Stimulated activated CD8-positive, alpha-beta memory T cell treated with anti-CD3 and anti-CD28 coated beads, Interleukin-2, amount 100 ng/mL, for 1 hour (primary cell): ENCODE measurements at places on chromosomes 16 and 17.

- DNase-seq: no peak
These were observed 786 bp downstream of the TMC7 start for GRCh38 chr16:18984435-18985005.

DNA sequence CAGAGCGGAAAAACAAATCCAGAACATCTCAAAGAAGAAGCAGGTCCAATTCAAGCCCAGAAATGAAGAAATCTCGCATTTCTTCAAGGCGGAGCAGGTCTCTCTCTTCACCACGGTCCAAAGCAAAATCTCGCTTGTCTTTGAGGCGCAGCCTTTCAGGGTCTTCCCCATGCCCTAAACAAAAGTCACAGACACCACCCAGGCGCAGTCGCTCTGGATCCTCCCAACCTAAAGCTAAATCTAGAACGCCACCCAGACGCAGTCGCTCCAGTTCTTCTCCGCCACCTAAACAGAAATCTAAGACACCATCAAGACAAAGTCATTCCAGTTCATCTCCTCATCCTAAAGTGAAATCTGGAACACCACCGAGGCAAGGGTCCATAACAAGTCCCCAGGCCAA, 10.3 kb downstream of the SRRM2 start:
- no peak for DNase-seq

DNA sequence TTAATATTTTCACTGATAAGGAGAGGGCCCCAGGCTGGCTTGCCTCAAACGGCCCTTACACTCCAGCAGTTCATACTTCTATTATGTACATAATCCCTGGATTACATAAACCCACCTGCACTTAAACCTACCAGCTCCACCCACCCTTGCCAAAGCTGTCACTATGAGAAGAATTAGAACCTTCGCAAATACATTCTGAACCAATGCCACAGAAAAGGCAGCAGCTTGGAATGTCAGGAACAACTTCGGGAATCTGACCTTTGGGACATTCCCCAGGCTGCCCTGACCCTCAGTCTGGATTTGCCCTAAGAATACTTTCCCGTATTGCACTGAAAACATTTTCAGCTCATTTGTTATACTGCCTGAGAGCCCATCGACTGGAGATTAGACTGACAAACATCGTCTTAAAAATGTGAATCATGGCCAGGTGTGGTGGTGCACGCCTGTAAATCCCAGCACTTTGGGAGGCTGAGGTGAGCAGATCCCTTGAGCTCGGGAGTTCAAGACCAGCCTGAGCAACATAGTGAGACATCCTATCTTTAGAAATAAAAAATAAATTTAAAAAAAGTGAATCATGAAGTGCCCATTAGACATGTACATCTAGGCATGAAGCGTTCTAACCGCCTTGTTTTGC, 21.0 kb upstream of the SEC14L1 start:
- DNase-seq: no peak

- no peak for DNase-seq
These were observed 7.1 kb downstream of the P2RX5 start for GRCh38 chr17:3688852-3689261.

- DNase-seq: no peak
These were observed 9.1 kb upstream of the COL1A1 start for GRCh38 chr17:50210240-50211225.

GRCh38 chr16:57620335-57621231, 7.8 kb upstream of the ADGRG1 start:
- DNase-seq: no peak

DNA sequence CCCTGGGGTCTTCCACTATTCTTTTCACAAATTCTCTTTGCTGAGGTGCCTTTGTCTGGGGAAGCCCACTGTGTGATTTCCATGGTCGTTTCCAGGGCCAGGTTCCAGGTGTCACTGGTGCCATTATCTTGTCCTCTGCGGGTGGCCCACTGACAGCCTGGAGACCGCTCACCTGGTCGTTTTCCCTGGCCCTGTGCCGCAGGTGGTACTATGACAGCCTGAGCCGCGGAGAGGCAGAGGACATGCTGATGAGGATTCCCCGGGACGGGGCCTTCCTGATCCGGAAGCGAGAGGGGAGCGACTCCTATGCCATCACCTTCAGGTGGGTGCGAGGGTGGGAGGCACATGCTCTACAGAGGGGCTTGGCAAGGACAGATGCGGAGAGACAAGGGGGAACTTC, 98.9 kb downstream of the SDR42E1 start:
- DNase-seq: no peak

DNA sequence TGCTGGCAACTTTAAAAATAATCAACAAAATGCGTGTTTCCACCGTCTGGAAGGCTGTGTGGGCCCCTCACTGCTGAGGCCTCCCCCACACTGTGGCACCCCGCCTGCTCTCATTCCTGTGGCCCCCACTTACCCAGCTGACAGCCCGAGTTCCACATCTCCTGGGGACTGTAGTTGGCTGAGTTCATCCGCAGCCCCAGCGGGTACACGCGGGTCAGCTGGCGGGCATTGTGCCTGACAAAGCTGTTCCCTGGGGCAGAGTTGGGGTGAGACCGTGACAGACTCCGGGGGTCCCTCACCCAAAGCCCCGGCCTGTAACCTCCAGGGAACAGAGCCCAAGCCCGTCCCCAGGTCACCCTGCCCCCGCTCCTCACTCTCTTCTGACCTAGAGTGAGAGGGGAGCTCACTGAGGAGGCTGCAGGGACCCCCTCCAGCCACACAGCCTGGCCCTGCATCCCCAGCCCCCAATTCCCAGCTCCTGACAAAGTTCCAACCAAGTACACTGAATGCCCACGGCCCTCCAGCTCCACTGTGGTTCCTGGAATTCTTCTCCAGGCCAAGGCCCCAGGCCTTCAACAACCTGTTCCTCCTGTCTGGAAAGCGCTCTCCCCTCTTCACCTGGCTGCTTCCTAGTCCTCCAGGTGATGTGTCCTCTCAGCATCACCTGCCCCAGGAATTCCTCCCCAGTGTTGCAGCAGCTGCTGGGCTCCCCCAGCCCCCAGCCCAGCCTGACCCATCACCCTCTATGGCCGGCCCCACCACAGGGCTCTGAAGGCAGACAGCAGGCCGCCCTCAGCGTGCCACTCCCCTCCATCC, 18.0 kb downstream of the PLCD3 start:
- DNase-seq: no peak

GRCh38 chr17:77802333-77802615, 156.2 kb upstream of the TNRC6C start:
- no peak for DNase-seq

DNA sequence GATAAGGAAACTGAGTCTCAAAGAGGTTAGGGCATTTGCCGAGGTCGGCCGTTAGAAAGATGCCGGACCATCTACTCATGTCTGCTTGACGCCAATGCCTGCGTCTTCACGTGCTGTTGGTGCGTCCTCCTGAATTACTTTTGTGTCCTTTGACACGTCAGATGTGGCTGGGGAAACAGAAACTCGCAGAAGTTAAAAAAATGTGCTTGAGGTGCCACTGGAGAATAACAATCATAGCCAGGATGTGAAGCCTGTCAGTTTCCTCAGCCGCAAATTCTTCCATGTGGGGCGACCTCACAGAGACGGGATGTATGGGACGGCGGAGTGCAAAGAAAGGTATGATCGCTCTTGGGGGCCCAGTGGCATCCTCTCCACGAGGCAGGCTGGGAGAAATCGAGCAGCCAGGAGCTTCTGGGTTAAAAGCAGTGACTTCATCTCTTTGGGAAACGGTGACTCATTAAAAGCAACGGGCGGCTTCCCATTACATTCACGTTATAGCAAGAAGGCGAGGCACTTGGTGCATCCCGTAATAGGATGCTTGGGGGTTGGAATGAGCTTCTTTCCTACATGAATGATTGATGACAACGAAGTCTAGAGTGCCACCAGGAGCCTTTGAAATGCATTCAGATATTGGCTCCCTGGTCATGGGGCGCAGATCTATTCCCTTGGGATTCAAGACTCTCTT, 67.8 kb downstream of the BMERB1 start:
- DNase-seq: no peak

DNA sequence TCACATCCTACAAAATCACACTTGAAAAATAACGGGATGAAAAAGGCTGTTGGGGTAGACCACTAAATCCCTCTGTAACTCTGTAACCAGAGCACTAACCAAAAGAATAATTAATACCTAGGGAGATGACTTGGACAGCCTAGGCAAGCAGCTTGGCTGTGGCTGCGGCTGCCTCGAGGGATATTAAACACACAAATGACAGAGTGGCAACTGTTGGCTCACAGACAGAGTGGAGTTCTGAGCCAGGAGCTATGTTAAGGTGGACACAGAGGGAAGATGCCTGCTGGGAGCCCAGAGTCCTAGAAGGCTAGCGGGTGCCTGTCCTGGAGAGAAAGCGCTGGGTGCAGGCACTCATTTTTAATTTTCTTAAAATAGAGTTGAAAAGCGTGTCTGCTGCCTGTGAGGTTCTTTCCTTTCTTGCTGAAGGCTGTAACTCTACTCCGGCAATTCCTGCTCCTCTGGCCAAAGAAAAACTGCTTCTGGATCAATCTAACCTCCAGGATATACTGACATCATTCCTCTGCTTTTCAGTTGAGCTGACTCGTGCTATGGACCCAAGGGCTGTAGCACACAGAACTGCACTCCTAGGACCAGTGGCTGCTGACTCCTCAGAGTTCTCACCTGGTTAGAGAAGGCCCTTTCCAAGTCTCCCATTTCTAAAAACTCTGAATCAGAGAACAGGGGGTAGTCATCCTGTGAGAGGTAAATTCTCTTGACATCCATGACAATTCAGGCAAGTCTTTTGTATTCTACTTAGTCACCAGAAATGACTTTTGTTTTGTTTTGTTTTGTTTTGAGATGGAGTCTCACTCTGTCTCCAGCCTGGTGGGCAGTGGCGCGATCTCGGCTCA, 147.9 kb downstream of the STX8 start:
- no peak for DNase-seq

- DNase-seq: no peak
These were observed 17.7 kb downstream of the DDX19A start for GRCh38 chr16:70364399-70364798.

GRCh38 chr16:55439101-55439690, 39.8 kb upstream of the MMP2 start:
- DNase-seq: no peak

- no peak for DNase-seq
These were observed 11.9 kb downstream of the MAP3K3 start for GRCh38 chr17:63634163-63634562.

DNA sequence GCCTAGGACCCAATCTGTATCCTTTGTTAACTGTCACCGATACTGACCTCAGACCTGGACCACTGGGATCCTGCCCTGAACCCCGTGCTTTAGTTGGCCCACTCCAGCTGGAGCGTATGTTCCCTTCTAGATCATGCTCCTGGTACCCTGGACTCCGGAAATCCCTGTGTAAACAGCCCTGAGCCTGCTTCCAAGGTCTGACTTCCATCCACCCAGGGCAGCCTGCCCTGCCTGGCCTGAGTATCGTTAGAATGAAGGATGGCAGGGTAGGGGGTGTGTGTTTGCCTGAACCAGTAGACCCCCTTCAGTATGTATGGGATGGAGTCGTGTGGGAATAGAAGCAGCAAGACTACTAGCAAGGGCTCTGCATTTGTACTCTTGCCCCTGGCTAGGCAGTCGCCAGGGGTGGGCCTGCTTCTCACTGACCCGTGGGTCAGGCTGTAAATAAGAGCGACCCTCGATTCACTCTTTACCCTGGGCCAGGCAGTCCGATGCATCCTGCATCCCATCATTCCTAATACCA, 691 bp upstream of the TMEM98 start:
- no peak for DNase-seq

- DNase-seq: no peak
These were observed 114.0 kb downstream of the PRKCA start for GRCh38 chr17:66416207-66416940.

DNA sequence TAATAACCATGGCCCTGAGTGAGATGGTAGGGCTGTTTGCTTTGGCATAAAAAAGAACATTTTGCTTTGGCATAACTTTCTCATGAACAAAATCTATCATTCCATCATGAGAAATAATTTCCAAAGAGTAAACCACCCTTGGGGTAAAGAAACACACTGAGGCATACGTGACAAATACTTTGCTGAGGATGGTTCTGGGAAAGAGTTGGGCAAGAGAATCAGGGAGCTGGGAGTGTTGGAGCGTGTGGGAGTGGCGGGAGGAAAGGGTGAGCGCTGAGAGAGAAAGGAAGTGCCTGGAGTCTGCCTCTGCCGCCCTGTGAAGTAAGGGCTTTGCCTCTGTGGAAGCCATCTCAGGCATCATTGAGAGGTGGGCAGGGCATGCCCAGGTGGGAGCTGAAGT, 60.2 kb upstream of the ARHGAP44 start:
- no peak for DNase-seq

DNA sequence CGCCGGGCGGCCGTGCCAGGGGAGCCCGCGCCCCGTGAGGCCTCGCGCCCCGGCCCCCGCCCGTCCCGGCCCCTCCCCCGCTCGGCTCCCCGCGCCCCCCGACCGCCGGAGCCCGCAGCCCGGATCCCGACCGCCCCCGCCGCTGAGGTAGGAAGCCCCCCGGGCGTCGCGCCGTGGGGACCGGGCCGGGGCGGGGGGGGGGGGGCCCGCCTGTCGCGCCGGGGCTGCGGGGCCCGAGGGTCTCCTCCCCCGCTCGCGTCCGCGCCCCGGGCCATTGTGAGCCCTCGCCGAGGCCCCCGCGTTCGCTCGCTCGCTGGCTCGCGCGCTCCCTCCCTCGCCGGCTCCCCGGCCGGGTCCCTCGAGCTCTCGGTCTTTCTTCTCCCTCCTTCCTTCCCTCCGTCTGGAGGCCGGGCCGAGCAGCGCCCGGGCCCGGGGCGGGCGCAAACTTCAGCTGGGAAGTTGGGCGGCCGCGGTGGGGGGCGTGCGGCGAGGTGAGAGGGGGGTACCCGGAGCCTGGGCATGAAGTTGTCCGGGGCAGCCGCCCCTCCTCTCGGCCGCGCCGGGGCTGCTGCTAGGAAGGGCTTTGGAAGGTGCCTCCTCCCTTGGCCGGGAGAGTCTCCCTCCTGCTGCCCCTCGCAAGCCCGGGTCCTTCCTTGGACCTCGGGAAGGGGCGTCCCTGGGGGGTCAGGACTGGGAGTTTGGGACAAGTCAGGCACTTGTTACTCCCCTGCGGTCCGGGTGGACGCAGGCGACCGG, 419 bp downstream of the GLIS2 start:
- no peak for DNase-seq
